ENCODE measurements at places on chromosomes 5 and 9.

GRCh38 chr5:149740341-149740740 is 10.2 kb downstream of the PPARGC1B start:
- no peak for DNase-seq

- no peak for DNase-seq
Observed at GRCh38 chr9:136527721-136528710, 17.8 kb downstream of the NOTCH1 start.

DNA sequence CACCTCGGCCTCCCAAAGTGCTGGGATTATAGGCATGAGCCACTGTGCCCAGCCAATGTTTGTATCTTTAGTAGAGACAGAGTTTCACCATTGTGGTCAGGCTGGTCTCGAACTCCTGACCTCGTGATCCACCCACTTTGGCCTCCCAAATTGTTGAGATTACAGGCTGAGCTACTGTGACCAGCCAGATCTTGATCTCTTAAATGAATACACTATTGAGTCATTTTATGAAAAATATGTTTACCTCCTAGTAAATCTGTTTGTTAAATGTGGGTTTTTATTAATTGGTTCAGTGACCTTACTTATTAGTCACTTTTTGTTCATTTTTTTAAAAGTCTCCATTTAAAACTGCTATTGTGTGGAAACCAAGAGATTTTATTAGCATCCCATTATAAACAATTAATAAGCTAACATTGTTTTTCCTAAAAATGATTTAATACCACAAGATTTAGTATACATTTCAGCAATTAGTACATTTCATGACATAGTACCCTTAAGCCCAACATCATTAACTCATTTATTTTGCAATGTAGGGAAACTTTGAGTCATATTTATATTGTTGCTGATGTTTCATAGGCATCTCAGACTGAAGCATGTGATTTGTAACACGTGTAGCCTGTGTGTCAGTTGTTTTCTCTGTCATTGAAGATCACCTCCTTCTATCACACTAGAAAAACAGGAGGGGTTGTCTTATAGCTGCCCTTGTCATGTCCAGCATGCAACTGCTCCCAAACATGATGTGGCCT is 261.2 kb downstream of the TAF11L14 start:
- no peak for DNase-seq

- DNase-seq, result no peak
Observed at GRCh38 chr5:142478113-142478512, 153.3 kb upstream of the SPRY4 start.

GRCh38 chr9:84323858-84324257 is 16.7 kb downstream of the SLC28A3 start:
- DNase-seq, result no peak

DNA sequence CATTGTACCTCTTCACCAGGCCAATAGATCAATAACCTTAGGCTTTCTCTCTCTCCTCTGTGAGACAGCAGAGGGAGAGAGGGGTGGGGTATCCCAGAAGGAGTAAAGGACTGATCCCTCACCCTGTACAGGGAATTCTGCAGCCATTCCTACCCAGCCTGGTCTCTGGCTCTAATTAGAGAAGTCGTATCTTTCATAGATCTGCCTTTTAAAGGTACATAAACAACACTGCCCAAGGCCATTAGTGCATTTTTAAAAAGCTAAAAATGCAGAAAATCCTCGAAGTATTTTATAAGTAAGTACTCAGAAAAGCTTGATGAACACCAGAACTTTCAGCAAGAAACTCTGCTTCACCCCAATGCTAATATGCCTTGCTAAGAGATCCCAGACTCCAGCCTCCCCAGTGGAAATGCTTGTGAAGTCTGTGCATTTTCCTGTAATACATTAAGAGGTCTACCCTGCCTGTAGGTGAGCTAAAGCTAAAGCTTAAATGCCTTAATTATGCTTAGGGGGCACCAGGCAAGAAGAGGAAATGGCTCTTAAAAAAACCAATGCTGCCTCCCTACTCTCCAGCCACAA is 200.0 kb upstream of the ANKRD55 start:
- no peak for DNase-seq

- no peak for DNase-seq
Observed at GRCh38 chr5:116509483-116510244, 65.0 kb downstream of the SEMA6A start.

DNA sequence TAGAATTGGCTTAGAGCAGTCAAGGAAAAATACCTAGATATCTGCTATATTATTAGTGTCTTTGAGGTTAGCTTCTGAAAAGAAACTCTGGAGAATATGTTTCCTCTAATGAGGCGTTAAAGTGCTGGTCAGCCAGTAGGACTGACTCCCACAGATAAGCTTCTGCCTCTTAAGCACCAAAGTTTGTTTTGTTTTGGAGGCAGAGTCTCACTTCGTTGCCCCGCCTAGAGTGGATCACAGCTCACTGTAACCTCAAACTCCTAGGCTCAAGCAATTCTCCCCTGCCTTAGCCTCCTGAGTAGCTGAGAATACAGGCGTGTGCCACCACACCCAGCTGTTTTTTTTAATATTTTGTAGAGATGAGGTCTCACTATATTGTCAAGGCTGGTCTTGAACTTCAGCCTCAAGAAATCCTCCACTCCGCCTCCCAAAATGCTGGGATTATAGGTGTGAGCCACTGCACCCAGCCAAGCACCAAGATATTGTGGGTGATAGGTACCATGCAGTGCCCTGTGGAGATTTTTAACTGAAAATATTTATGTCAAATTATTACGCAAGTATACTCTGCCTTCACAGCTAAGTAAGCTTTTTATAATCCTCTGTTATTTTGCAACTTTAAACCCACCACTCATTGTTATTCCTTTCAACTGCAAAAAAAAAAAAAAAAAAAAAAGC is 24.7 kb upstream of the TMEM171 start:
- no peak for DNase-seq

DNA sequence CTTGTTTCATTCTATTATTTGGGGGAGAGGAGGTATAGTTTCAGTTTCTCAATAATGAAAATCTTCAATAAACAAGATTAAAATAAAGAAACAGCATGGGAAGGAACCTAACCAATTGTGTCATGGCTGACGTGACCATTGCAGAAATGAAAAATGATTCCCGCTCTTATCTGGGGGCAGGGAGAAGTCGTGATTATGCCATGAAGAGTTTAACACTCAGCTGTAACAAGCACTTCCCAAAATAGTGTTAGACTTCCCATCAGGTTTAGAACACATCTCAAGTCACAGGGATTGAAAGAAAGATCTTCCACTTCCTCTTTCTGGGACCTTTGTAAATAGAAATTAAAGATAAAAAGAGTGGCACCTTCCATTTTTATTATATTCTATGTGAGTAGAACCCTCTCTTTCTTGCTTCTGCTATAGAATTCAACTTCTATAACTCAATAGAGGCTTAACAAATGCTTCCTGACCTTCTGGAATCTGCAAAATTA is 122.2 kb downstream of the TRPM6 start:
- no peak for DNase-seq

DNA sequence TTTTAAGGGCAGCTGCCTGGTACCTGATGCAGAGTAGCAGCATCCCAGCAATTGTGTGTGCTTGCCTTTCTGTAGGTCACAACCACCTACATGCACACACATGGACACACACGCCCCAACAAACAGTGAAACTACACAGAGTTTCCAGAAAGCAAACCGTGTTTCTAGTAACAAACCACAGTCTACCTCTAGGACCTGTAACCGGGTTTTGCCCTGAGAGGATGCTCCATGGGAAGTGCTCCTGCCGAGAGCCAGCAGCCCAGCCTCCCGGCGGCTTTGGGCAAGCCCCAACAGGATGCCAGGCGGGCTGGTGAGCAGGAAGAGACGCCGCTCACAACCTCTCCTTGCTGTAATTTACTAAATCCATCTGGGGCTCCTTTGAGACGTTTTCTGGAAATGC is 4.1 kb upstream of the TCF7 start:
- no peak for DNase-seq

- no peak for DNase-seq
Observed at GRCh38 chr9:96646081-96646991, 8.8 kb downstream of the PRXL2C start.

DNA sequence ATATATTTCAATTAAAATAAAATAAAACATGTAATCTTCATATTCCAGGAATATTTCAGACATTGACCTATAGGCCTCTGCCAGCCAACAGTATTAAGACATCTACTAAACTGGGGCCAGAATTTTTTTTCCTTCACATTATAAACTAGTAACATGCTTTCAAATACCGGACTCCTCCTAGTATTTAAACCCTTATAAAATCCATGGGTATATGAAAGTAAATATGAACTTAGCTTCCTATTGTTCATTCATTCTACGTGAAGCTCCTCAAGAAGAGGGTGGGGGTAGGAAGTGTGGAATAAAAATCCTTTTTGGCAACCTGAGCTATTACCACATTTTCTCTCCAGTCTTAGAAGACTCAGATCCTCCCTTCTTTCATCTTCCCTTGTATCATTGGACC is 16.4 kb downstream of the SEMA5A start:
- no peak for DNase-seq

DNA sequence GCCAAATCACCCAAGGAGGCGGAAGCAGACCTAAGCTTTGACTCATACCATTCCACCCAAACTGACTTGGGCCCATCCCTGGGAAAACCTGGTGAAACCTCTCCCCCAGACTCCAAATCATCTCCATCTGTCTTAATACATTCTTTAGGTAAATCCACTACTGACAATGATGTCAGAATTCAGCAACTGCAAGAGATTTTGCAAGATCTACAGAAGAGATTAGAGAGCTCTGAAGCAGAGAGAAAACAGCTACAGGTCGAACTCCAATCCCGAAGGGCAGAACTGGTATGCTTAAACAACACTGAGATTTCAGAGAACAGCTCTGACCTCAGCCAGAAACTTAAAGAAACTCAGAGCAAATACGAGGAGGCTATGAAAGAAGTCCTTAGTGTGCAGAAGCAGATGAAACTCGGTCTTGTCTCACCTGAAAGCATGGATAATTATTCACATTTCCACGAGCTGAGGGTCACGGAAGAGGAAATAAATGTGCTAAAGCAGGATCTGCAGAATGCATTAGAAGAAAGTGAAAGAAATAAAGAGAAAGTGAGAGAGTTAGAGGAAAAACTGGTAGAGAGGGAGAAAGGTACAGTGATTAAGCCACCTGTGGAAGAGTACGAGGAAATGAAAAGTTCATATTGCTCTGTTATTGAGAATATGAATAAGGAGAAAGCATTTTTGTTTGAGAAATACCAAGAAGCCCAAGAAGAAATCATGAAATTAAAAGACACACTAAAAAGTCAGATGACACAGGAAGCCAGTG is 15.8 kb upstream of the TTC23L start:
- DNase-seq, result no peak

GRCh38 chr5:89930591-89931392 is 478.8 kb downstream of the CETN3 start:
- DNase-seq, result no peak
